ENCODE measurements at places on chromosomes 1 and 21.

GRCh38 chr1:206895325-206895724, 1.9 kb upstream of the IL24 start:
- DNase-seq, result no peak

- DNase-seq, result no peak
These were observed 95.5 kb downstream of the NEGR1 start for GRCh38 chr1:72186733-72187307.

DNA sequence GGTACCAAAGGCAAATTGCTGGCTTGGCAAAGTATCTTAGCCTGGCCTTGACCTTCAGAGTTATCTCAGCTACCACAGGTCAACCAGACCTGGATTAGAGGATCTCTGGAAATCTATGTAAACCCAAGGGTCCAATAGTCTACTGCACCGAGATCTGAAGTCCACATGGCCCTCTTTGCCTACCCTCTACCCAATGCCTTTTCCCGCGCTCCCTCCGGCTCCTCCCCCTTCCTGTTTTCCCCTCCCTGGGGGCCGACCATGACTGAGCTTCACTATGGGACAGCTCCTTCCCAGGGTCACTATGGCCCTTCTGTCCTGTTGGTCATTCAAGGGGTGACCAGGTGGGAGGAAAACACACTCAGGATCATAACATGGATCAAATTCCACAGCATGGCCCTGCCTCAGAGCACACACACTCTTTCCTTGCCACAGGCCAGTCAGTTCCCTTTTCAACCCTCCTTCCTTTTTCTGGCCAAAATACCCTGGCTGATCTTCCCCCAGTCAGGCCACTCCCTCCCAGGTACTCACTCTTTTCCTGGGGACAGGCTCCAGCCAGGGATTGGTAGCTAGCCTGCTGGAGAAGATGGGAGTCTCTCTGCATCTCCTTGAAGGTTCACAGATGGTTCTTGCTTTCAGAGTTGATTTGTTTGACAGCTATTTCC, 19.1 kb upstream of the TMEM183A start:
- DNase-seq, result no peak

- no peak for DNase-seq
These were observed 108.3 kb downstream of the RPS6KC1 start for GRCh38 chr1:213159376-213159775.

DNA sequence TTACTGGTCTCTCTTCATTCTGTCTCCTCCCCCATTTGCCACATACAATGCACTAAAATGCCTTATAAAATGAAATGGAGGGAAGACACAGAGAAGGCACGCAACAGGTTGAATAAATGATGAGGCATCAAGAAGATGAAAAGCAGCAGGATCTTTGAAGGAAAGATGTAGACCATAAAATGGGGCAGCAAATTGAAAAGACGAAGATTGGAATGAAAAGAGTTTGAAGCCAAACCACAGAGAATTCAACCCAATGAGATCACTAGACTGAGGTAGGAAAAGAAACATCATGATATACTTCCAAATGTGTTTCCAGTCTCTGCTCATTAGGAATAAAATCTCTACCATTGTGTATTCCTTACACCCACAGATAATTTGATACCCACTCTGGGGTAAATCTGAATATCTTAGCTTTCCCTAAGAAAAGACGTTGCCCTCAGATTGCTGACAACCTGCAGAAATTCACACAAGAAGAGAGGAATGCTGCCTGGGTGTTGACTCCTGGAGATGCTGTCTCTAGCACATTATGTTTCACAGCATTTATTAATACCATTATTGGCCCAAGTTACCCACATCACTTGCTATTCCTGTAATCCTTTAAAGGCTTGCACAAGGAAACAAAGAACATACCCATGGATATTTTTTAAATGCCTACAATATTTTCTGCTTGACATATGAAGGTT, 230.9 kb downstream of the LTN1 start:
- no peak for DNase-seq

- peak; percentile 56 for DNase-seq
These were observed 46.0 kb downstream of the TRAPPC10 start for GRCh38 chr21:44057960-44058651.

GRCh38 chr1:143691400-143691891, 280.3 kb downstream of the FAM72C start:
- DNase-seq, result no peak

- DNase-seq, result no peak
These were observed 19.1 kb upstream of the AVPR1B start for GRCh38 chr1:206136241-206136640.

- DNase-seq, result no peak
These were observed 234.7 kb downstream of the TTLL7 start for GRCh38 chr1:83764209-83764608.

DNA sequence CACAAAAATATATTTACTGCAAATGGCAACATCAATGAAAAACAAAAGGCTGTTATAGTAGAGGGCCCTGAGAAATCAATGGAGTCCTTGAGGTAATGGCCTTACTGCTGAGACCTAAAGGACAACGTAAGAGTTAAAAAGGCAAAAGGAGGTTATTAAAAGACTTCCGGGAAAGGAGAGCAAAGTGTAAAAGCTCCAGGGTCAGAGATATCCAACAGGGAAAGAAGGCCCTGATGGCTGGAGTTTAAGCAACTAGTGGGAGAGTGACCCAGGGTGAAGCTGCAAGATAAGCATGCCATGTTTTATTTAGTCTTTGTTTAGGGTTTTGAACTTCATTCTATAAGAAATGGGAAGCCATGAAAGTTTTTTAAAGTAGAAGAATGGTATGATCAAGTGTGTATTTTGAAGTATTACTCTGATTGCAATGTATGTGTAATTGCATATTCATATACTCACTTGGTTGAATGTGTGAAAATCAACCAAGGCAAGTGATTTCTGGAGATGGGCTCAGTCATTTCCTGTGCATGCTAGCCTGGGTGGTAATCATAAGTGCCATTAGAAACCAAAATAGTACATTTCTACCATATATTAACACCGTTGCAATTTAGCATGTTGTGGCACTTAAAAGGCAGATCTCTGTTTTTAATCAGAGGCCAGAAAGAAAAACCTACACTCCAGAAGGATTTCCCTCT, 5.3 kb upstream of the DPYD start:
- DNase-seq, result no peak

- DNase-seq, result no peak
These were observed 122.2 kb upstream of the HOOK1 start for GRCh38 chr1:59692591-59692990.

GRCh38 chr1:160460214-160460642, 59.9 kb downstream of the VANGL2 start:
- DNase-seq, result no peak

DNA sequence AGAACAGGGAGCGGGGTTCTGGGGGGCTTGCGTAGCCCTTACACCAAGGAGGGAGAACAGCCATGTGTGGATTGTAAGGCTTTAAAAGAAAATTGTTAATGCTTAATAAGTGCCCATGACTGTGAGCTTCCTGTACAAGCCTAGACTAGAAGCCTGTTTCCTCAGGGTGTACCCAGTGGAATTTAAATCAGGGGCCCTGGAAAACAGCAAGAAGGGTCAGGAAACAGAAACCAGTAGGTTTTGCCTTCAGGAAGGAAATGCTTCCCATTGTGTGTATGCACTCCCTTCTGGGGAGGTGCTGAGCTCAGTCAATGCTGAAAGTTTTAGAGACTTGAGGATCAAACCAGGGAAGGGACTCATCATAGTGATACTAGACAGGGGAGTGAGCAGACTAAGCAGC, 12.7 kb downstream of the UTP11 start:
- DNase-seq, result no peak

DNA sequence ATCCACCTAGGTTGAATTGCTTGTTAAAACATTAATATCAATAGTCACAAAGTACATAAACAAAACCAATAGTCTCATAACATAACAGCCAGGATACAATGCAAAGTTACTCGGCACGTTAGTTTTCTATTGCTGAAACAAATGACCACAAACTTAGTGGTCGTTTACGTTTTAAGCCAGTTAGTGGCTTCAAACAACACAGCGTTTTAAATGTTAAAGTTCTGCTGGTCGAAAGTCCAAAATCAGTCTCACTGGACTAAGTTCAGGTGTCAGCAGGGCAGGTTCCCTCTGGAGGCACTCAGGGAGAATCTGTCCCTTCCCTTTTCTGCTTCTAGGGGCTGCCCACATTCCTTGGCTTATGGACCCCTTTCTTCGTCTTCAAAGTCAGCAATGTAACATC, 35.6 kb upstream of the ATP1A1 start:
- DNase-seq, result no peak

- DNase-seq, result no peak
These were observed 106.6 kb upstream of the POU3F1 start for GRCh38 chr1:38153066-38153777.

- no peak for DNase-seq
These were observed 30.6 kb upstream of the SSBP3 start for GRCh38 chr1:54436826-54437225.

- no peak for DNase-seq
These were observed 269.0 kb upstream of the C1orf87 start for GRCh38 chr1:60342569-60342968.

- no peak for DNase-seq
These were observed 281.1 kb upstream of the DUSP10 start for GRCh38 chr1:222023025-222023424.

DNA sequence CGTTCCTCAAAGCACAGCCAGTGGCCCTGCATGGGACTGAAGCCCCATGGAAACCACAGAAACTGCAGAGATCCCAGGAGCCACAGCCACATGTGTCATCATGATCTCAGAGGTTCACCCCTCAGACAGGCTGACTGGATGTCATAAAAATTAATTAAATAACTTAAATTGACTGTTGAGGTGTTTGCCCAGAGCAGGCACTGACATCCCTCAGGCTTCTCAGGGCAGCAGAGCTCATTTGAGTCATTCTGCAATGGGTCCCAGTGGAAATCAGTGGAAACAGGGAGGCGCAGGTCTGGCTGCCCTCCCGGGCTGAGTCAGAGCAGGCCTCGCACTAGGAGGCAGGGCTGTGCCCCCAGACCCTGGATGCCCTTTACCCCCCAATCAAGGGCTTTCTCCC, 135.1 kb downstream of the CDC7 start:
- DNase-seq, result no peak

GRCh38 chr1:200610846-200611245, 9.7 kb downstream of the KIF14 start:
- no peak for DNase-seq

GRCh38 chr1:90964444-90965035, 57.3 kb downstream of the ZNF644 start:
- DNase-seq, result no peak

GRCh38 chr1:247469141-247469535, 11.2 kb upstream of the OR2B11 start:
- DNase-seq, result no peak

DNA sequence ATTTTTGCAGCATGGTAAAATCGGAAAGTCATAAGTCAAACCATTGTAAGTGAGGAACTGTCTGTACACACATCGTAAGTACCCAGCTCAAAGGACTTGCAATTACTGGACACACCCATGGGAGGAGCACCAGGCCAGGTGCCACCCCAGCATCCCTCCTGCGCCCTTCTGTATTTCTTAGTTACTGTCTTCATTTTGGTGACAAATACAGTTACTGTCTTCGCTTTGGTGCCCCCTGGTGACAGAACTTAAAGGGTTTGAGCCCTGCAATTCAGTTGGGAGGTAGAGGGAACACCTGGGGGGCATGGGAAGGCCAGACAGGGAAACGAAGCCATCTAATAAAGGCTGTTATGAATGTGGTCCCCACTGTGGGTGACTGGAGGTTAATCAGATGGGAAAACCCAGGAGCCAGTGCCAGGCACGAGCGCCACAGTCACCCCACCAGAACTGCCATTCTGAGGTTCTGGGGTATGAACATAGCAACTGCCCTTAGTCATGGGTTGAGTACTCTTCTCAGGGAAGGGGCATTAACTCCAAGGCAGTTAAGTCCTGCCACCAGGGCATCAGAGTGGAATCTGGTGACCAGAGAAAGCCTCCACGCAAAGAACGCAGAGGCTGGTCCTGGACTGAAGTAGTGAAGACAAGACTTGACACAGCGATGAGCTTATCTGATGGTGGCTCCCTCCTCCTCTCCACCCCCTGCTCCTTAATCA, 612.9 kb downstream of the PTPRU start:
- peak; percentile 20 for DNase-seq

GRCh38 chr1:44407430-44408211, 2.6 kb downstream of the RNF220 start:
- no peak for DNase-seq

DNA sequence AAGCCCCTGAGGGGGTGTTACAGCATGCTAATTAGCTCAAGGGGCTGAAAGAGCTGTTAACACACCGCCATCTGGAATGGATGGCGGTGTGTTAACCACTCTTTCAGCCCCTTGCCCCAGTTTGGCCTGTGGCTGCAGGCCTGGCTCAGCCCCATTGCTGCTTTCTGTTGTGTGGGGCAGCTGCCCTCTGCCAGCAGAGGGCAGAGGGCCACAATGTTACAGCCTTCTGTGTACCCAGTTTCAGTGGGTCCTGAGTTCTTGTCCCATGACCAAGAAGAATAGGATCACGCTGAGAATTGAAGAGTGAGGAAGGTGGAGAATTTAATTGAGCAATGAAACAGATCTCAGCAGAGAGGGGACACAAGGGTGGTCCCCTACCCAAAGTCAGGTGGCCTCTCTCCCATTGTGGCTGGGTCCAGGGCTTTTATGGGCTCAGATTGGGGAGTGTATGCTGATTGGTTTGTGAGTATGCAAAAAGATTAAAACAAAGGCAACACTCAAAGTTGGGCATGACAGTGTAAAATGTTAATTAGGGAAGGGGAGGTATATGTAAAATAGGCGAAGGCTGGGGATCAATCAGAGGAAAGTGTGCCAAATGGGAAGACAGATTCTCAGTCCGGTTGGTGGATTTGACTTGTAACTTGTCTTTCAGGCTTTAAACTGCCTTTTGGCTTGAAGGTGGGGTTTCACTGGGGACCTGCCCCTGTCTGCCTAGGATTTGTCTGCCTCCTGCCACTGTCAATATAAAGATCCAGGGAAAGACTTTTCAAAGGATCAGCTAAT, 142.2 kb downstream of the RABGAP1L start:
- no peak for DNase-seq

GRCh38 chr1:230821346-230821745, 47.0 kb downstream of the C1orf198 start:
- DNase-seq, result no peak

DNA sequence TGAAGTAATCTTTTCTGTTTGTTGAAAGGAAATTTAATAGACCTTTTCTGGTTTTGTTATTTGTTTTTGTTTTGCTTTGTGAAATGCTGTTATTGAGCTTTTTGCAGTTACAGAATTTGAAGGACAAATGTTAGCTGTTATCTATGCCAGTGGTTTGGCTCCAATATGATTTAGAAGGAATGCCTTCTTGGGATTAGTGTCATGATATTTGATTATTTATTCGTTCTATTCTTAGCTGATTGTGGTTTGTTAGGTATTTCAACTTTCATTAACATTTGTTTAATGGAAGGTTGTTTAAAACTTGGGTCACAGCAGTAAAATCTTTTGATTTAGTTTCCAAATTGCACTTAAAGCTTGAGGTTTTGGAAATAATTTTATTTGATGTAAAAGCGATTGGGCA, 33.5 kb downstream of the ADGRL2 start:
- no peak for DNase-seq

GRCh38 chr1:203307641-203308126, 2.4 kb downstream of the BTG2 start:
- DNase-seq, result no peak

- no peak for DNase-seq
These were observed 218.6 kb downstream of the SLC44A5 start for GRCh38 chr1:75392278-75392677.

- no peak for DNase-seq
These were observed 17.1 kb downstream of the EPHA2 start for GRCh38 chr1:16138772-16139221.
